ENCODE measurements at places on chromosomes 2 and 18. TPM values are rescaled to one million over a fixed set of nuclear protein-coding genes. Genes with fewer than 3 reads are reported as not detected.

CTAGE1 gene
- 0.11 TPM for total RNA-seq

- DNase-seq: no peak
These were observed 399.7 kb upstream of the ID2 start for GRCh38 chr2:8281950-8282857.

DNA sequence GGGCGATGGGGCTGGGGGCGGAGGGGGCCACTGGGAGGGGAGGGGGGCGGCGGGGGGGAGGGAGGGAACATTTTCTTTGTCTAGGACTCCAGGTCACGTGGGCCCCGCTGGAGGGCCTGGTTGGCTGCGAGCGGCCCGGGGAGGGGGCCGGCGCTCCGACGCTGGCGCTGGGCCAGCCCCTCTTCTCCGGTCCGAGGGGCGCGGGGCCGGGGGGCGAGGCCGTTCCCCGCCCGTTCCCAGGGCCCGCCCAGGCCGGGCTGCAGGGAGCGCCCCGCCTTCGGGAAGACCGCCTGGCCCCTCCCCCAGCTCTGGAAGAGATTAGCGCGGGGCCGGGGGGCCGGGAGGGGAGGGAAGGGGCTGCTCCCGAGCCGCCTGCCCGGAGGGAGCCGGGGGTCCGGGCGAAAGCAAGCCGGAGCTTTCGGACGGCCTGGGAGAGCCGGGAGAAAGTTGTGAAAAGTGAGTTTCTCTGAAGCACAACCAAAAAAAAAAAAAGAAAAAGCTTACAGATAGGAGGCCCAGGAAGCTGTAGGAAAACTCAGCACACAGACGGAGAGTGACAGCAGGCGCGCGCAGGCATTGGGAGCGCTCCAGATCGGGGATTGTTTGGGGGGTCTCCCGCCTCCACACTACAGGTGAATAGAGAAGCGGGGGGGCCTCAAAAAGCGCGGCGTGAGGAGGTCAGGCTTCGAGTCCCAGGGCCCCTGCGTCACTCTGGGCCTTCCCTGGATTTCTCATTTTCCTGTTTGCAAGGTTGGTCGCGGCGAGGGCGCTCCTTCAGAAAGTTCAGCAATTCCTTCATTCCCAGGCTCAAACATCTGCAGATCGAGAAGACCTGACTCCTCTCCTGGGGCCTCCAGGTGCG lies 84.1 kb upstream of the POMC start:
- peak; percentile 72 for DNase-seq

KYNU gene
- total RNA-seq: under 0.01 TPM

GRCh38 chr18:53101536-53102105 lies 761.6 kb downstream of the DCC start:
- no peak for DNase-seq

GRCh38 chr2:127139766-127140165 lies 32.8 kb upstream of the BIN1 start:
- no peak for DNase-seq

DNA sequence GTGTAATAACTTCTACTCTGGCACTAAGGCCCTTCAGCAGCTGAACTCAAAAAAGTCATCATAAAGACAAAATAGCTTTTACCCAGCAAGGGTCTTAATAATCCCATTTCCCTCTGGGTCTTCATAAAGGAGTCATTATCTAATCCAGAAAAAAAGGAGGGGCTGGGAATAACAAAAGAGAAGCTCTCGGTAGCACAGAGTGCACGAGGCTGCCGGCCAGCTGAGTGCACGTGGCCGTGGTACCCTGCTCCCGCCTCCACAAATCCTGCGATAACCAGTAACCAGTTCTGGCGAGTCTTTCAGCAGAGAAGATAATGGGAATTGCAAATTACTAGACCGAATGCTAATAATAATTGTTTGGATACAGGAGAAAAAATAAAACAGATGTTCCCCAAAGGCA lies 7.5 kb downstream of the NRP2 start:
- DNase-seq: no peak

Measured in GM23248 (cell line).